ENCODE measurements at places on chromosomes 2 and 18.
A peak's percentile ranks its signal among the peaks of the same experiment; 100 is the strongest.

DNA sequence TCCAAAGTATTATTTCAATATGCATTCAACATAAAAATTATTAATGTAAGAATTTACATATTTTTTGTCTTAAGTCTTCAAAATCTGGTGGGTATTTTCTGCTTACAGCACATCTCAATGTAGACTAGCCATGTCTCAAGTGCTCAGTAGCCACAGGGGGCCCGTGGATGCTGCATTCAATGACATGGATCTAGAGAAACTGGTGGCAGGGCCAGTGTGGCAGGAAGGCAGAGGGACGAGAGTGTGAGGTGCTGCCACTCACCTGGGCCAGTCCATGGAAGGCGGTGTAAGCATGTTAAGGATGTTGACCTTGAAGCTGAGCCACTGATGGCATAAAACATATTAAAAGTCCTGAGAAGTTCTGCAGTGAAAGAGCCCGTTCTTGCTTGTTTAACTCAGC lies 6.2 kb upstream of the LIPG start:
- DNase-seq: no peak

DNA sequence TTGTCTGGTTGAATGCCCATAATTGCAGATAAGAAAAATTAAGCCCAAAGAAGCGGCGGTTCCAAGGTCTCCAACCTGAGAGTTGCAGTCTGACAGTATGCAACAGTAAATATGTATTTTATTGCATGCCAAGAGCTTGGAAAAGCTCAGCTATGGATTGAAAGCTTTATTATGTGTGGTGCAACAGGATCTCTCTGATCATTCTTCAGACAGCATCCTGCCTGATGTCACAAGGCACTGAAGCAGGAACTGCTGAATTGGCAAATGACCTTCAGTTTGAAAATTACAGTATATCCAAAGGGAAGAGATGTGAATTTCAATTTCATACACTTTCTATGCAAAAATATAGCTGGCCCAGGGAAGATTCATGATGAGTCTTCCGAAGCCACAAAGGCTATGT lies 42.5 kb downstream of the DOCK10 start:
- no peak for DNase-seq

DNA sequence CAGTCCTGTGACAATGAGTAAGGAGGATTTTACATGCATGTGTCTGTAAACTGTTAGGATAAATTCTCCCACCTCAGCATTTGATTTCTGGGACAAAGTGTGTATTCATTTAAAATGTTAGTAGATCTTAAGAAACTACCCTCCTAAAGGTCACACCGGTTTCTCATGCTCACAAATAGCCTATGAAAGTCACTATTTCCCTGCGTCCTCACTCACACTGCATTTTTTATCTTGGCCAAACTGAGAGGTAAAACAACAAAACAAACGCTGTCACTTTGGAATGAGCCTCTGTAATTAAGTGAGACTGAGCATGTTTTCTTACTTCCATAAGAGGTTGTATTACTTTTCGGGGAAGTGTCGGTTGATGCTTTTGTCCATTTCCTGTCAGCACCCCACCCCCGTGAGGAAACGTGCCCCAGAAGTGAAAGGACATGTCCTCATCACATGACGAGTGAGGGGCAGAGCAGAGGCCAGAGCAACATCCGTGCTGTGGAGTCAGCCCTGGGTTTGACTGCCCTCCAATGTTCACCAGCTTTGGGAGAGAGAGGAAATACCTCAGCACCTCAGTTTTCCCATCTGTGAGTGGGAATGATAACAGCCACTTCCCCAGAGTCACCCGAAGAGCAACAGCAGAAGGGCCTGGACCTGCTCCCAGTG lies 3.1 kb downstream of the GYPC start:
- DNase-seq: no peak

GRCh38 chr2:8551622-8552074 lies 130.2 kb upstream of the ID2 start:
- DNase-seq: no peak

DNA sequence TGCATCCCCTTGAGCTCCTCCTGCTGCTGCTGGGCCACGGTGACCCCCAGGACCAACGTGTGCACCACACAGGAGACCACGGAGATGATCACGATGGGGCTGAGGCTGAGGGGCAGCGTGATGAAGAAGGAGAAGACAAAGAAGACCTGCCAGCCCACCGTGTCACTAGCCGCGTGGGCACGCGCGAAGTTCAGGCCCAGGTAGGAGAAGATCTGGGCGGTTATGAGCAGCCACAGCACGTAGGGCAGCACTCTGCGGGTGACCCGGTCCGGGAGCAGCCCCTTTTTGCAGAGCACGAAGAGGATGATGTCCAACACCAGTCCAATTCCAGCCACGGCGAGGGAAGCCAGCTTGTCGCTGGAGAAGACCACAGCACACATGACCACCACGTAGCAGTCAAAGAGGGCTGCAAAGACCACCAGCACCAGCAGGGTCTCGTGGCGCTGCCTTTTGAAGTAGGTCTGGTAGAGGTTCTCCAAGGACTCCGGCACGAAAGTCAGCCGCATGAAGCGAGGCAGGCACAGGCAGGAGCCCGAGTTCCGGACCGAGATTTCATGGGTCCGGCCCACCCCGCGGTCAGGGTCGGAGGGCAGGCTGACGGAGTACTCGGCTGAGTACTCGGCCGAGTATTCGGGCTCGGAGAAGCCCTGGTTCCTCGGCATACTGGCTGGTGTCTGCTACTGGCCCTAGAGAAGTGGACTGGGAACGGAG lies 1.6 kb downstream of the ADCY3 start:
- no peak for DNase-seq

DNA sequence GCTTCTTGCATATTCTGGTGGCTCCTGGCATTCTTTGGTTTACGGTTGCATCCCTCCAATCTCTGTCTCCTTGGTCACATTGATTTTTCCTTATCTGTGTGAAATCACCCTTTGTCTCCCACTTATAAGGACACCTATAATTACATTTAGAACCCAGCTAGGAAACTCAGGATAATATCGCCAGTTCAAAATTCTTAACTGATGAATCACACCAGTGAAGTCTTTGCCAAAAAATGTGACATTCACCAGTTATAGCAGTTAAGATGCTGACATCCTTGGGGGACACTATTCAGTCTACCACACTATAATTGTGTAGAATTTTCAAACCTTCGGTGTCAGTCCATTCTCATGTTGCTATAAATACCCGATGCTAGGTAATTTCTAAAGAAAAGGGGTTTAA lies 320.2 kb downstream of the TMX3 start:
- no peak for DNase-seq

GRCh38 chr18:48490641-48491293 lies 48.1 kb upstream of the CTIF start:
- no peak for DNase-seq

GRCh38 chr2:88182721-88183120 lies 12.6 kb downstream of the THNSL2 start:
- no peak for DNase-seq

DNA sequence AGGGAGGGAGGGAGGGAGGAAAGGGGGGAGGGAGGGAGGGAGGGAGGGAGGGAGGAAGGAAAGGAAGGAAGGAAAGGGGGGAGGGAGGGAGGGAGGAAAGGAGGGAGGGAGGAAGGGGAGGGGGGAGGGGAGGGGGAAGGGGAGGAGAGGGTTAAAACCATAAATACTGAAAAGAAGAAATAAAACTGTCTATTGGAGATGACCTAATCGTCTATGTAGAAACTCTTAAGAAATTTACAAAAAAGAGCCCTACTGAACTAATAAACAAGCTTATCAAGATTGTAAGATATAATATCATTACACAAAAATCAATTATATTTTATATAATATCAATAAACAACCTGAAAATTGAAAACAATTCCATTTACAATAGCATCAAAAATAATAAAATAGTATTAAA lies 32.3 kb upstream of the CTDP1 start:
- no peak for DNase-seq

- DNase-seq: no peak
Observed at GRCh38 chr2:8536686-8537561, 144.9 kb upstream of the ID2 start.

- DNase-seq: no peak
Observed at GRCh38 chr2:124289060-124289459, 264.0 kb downstream of the CNTNAP5 start.

DNA sequence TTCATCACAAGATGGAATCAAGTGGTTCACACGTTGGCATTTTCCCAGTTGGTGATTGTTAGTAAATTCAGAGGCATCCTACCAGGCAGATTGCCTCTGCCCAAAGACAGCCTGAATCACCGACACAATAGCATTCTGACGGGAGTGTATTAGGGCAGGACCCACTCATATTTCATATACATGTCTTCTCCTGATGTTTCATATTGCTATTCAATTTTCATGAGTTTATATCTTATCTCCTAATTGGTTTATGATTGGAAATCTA lies 14.5 kb upstream of the BMP10 start:
- DNase-seq: no peak

- no peak for DNase-seq
Observed at GRCh38 chr2:189534854-189535832, 45.4 kb downstream of the SLC40A1 start.

- DNase-seq: no peak
Observed at GRCh38 chr18:55584201-55584600, 3.8 kb downstream of the TCF4 start.

GRCh38 chr2:174023591-174024523 lies 58.7 kb upstream of the SP3 start:
- DNase-seq: peak; percentile 29

GRCh38 chr2:162011706-162012564 lies 62.1 kb downstream of the DPP4 start:
- no peak for DNase-seq

DNA sequence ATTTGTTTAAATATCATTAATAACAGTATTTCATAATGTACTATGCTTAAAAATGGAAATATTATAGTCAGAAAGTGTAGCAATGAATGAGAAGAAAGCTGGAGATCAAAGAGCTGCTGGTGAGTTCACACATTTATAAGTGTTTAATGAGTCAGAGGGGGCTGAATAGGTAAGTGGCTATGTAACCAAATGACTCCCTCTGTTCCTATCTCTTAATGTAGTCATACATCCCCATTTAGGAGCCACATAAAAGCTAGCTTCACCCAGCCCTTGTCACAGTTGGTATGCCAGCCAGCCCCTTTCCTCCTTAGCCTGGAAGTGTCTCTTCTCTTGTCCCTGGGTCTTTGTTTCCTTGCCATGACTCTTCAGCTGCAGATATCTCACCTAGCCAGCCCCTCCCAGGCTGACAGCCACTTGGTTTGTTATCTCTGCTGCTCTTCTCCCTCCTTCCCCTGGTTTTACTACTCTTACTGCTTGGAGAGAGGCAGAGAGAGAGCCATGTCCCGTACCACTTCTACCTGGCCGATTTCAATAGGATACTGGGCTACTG lies 438.6 kb upstream of the HNMT start:
- peak; percentile 90 for DNase-seq

GRCh38 chr18:55421308-55421614 lies 166.7 kb downstream of the TCF4 start:
- no peak for DNase-seq

DNA sequence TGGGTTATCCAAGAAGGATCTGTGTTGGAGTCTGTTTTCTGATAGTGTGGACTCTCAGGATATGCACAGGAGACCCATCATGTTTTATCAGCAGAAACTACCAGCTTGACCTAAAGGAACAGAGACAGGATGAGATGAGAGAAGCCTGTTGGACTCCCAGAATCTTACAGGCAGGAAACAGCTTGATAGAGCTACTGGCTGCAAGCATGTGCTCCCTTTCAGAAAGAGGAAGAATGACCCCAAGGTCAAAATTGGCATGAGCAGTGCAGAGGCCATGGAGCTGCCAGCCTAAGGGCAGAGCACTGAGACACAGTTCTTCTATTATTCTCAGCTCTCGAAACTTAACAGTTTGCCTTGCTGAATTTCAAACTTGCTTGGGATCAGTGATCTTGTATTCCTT lies 135.2 kb upstream of the NFATC1 start:
- DNase-seq: no peak

DNA sequence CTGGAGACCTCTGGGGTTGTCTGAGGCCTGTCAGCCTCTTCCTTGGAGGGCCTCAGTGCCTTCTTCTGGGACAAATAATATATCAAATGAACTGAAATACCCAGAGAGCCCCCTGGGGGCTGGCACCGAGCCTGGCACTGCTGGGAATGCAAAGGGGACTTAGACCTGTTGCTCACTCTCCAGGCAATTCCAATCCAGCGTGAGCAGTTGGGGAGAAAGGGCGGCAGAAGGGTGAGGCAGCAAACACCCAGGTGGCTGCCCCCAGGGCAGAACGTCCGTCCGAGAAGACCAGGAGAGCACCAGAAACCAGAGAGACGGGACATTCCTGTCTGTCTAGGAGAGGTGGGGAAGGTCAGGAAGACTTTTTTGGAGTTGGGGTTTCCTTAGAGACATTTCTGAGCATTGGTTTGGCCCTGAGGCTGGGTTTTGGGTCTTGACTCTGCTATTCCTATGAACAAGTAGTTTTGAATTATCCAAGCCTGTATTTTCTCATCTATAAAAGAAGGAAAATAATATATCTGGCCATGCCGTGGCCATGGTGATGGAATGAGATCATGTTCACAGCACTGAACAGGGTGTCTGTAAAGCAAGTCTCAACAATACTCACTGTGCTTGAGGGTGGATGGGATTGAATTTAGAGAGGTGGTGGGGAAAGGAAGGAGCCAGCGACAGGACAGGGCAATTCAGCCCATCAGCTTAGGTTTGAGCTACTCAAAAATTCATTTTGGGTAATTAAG lies 44.3 kb upstream of the ZBTB7C start:
- DNase-seq: no peak
